Left ventricle myocardium inferior (tissue), 1 donor: ENCODE measurements at places on chromosomes 12 and 14.

DNA sequence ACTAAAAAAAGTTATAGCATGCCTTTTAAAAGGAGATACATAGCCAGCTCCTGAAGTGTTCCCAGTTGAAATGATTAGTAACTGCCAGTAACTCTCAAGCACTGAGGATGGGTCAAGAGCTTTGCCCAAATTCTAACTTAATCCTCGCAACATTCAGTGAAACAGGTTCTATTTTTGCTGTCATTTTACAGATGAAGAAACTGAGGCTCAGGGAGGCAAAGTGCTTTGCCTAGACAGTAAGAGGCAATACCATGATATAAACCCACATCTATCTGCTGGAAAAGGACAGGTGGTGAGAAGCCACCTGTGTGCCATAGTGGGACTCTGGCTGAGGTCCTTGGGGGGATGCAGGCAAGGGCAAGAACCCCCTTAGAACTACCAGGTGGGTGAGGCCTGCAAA, 8.8 kb downstream of the TESC start:
- DNase-seq: no peak

GRCh38 chr14:84520711-84521338, 1009.1 kb upstream of the FLRT2 start:
- no peak for DNase-seq

GRCh38 chr12:131074221-131075083, 120.7 kb downstream of the ADGRD1 start:
- DNase-seq: peak; percentile 61

DNA sequence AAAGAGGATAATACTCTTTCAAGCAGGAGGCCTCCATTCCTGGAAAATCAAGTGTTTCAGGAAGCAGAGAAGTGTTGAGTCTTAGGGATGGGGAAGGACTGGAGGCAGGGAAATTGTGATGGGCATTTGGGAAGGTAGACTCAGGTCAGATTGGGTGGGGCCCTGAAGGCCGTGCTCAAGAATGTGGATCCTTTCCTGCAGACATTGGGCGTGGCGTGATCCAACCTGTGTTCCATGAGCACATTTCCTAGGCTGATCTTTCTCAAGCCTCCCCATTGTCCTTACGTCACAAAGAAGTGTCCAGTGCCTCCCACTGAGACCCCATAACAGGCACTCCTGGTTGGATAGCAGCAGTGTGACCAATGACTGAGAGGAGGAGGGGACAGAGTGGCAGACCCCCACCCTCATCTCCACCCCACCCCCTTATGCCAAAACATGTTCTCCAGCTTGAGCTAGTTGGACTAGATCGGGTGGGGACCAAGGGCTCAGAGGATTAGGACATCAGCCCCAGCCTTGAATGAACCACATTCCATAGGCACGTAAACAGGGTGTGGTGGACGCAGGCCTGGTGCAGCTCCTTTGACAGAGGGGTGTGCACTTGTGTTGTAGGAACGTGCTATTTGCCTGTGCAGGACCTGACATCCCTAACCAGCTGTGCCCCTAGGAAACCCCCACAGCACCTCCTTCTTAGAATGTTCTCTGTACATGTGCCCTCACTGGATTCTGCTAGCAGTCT, 76.8 kb downstream of the TTC9 start:
- no peak for DNase-seq

DNA sequence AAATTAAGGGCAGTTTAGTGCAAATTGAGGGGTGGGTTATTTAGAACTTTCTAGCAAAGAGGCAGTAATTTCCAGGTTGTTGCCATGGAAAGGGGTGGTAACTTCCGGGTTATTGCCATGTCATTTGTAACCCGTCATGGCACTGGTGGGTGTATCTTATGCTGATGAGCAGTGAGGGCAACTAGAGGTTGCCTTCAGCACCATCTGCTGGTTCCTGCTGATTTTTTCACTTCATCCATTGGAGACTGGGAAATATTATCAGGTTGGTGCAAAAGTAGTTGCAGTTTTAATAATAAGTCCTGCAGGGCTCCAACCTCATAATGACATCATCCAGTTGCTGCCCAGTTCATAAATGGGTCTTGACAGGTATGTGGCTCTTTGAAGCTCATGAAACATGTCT, 24.4 kb upstream of the SERPINA4 start:
- no peak for DNase-seq

DNA sequence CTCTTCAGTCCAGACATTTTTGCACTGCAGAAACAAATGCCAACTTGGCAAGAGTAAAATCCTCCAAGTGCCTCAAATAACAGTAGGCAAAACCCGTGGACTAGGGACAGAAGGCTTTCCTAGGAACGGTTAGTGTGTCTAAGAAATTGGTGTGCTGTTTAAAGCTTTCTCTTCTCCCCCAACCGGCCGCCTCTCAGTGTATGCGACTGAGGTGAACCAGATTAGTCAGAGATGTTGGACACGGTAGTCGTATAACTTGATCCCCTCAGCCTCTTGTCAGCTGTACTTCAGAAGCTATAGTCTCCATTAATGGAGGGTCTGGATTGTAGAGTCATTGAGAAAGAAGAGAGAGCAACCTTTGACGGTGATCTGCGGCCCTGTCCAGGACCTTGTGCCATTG, 21.7 kb downstream of the PPFIBP1 start:
- DNase-seq: no peak

GRCh38 chr12:51017452-51017851, 8.7 kb downstream of the SLC11A2 start:
- no peak for DNase-seq

GRCh38 chr12:10543499-10543898, 37.8 kb downstream of the EIF2S3B start:
- DNase-seq: no peak

DNA sequence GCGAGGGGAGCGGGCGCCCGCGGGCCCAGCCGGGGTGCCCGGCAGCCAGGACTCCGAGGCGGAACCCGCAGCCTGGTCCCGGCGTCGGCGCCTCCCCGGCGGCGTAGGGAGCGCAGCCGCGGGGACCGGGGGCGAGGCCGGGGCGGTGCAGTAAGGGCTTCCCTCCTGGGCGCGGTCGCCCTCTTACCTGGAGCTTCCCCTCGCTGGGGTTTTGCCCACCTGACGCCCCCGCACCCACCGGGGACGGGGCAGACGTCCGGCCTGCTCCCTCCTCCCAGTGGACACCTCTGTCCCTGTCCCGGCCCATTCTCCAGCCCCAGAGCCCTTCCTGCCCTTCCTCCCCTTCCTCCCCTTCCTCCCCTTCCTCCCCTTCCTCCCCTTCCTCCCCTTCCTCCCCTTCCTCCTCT, 413 bp upstream of the TUBA1C start:
- DNase-seq: no peak

GRCh38 chr12:79252358-79253075, 387.9 kb downstream of the SYT1 start:
- DNase-seq: no peak

GRCh38 chr12:122190842-122191668, 8.1 kb downstream of the LRRC43 start:
- peak; percentile 48 for DNase-seq

GRCh38 chr14:93949511-93950075, 22.4 kb downstream of the FAM181A start:
- DNase-seq: no peak

- DNase-seq: no peak
Measured at GRCh38 chr12:103431387-103431786, 64.4 kb downstream of the C12orf42 start.

GRCh38 chr14:50906326-50907065, 34.6 kb downstream of the ABHD12B start:
- no peak for DNase-seq

GRCh38 chr12:113880326-113880725, 85.8 kb downstream of the RBM19 start:
- no peak for DNase-seq

- DNase-seq: peak; percentile 75
Measured at GRCh38 chr12:54216797-54217661, 28.2 kb upstream of the SMUG1 start.

GRCh38 chr14:96648506-96649326, 146.5 kb downstream of the PAPOLA start:
- DNase-seq: no peak

DNA sequence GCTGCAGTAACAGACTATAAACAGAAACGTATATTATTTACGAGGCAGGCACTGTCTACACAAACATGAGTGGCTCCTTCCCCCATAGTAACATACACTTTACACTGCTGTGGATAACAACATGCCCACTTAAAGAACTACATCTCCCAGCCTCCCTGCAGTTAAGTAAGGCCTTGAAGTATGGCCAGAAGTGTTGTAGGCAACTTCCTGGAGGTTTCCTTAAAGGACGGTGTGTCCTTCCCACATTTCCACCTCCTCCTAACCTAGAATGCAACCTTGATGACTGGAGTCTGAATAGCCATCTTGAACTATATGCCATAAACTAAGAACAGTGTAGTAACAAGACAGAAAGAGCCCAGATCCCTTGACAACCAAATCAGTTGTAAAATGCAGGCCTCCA, 20.3 kb downstream of the MED13L start:
- no peak for DNase-seq

DNA sequence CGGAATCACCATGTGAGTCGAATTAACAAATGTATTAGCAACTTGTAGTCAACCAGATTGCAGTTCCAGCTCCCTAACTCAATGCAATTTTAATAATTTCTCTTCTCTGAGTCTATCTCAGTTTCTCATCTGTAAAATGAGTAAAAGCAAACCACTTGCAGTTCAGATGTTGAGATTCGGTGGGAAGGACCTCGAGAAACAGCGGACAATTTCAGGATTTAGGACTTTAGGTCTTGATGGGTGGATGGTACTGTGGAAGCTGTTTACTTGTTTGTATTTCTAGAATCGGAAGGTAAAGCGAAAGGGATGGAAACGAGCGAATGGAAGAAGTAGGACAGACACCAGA, 510 bp upstream of the TTC8 start:
- DNase-seq: no peak

- no peak for DNase-seq
Measured at GRCh38 chr12:19719672-19720071, 280.4 kb downstream of the AEBP2 start.

GRCh38 chr14:95835121-95835730, 41.4 kb upstream of the TUNAR start:
- no peak for DNase-seq

DNA sequence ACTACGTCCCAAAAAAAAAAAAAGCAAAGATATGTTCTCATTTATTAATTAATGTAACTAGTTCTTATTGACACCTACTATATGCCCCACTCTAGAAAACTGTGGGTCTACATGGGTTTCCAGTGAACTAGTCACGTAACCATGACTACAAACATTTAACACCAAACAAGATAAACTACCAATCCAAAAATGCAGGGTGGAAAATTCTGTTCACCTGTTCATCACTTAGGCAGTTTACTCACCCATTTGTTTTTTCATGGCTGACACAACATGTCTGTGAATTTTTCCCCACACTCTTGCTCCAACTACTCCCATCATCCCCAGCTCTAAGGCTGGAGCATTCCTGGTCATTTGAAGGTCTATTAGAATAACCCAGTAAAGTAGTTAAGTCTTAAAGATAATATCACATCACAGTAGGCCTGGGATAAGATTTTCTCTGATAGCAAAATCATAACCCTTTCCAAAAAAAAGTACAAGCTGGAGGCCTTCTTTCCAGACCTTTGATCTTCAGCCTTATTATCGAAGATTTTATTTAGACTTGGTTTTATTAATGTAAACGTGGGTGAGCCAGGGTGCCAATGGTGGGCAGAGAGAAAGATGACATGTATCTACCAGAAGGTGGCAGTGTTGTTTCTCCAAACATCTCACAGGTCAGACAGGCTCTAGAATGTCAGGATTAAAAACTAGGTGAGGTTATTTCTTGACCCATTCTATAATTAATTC, 61.6 kb upstream of the DAAM1 start:
- DNase-seq: no peak

GRCh38 chr12:130916241-130916911, 37.3 kb upstream of the ADGRD1 start:
- DNase-seq: peak; percentile 42

DNA sequence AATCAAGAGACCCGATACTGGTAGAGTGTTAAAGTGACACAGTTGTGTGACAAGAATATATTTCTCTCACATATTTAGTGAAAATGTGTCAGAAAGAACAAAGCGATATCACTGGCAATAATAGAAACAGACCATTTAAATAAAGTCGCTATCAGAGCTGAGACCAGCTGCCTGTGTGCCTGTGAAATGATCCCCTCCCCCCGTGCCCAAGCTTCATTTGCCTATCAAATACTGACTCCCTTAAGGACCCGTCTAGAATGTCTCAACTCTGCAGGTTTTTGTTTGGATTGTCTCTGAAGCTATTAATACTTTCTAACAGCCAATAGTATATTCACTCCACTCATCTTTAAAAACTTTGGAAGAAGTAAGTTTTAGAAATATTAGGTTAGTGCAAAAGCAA, 98.9 kb downstream of the EGLN3 start:
- no peak for DNase-seq

DNA sequence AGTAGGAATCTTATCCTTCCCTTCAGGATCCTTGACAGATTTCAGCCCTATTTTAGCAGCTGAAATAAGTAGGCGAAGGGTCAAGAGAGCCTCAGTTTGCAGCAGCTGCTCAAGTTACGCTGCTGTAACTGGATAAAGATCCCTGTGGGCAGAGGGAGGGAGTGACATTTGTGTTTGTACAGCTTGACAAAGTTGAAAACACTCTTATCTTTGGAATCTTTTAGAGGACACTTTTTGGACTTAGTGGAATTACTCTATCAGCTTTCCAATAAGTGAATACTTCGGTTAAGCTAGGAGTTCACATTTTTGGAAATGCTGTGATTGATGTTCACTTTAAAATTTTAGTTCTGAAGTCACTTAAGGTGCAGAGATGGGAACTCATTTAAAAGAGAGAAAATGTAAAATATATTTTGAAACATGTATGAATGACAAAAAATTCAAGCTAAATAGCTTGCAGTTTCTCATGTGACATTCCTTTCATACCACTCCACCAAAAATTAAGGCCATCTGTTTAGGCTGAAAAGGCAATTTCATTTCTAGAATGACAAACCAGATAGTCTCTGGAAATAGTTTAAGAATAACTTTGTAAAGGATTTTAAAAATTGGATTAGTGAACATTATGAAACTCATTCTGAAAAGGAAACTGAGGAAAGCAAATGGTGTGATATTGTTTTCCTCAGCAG, 55.2 kb downstream of the SLC38A4 start:
- DNase-seq: no peak

DNA sequence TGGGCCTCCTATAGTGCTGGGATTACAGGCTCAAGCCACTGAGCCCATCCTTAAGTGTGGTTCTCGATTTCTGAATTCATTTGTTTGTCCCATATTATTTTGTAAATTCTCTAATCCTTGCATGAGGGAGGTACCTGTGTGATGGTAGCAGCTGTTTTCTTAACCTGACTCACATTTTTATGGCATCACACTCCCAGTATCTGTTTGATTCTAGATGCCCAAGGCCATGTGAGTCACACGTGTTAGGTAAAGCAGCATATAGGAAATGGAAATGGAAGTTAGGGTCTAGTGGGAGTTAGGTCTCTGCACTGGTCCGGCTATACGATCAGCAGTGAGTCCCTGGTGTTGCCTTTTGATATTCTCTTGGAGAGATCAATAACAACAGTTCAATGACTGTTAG, 198.1 kb downstream of the ERC1 start:
- no peak for DNase-seq
